ENCODE measurements at places on chromosomes 3 and 15.

- DNase-seq, result no peak
These were observed 287.4 kb upstream of the LYSMD4 start for GRCh38 chr15:100020614-100021013.

DNA sequence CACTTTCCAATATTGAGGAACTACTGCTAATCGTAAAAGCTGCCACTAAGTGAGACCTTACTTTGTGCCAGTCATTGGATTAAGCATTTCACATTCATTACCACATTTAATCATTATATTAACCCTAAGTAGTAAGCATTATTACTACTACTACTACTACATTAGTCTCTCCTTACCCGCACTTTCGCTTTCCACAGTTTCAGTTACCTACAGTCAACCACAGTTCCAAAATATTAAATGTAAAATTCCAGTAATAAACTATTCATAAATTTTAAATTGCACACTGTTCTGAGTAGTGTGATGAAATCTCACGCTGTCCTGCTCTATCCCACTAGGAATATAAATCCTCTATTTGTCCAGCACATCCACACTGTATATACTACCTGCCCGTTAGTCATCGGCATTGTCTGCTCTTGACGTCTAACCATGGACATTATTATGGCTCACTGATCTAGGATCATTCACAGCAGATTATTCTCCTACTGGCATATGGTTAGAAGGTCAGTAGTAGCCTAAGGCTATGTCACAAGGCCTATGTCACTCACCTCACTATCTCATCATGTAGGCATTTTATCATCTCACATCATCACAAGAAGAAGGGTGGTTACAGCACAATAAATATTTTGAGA lies 121.1 kb downstream of the GSK3B start:
- no peak for DNase-seq

GRCh38 chr15:47577000-47577399 lies 140.3 kb upstream of the SEMA6D start:
- no peak for DNase-seq

GRCh38 chr15:73983211-73983727 lies 8.8 kb downstream of the STOML1 start:
- DNase-seq, result peak; percentile 67

GRCh38 chr15:42270996-42271395 lies 2.0 kb upstream of the GANC start:
- no peak for DNase-seq

Measured in dermis microvascular lymphatic vessel endothelial cell (primary cell).